HTR-8/SVneo (cell line): ENCODE measurements at places on chromosomes 5 and 9.

GRCh38 chr5:124708086-124708485 is 38.4 kb downstream of the ZNF608 start:
- no peak for DNase-seq

DNA sequence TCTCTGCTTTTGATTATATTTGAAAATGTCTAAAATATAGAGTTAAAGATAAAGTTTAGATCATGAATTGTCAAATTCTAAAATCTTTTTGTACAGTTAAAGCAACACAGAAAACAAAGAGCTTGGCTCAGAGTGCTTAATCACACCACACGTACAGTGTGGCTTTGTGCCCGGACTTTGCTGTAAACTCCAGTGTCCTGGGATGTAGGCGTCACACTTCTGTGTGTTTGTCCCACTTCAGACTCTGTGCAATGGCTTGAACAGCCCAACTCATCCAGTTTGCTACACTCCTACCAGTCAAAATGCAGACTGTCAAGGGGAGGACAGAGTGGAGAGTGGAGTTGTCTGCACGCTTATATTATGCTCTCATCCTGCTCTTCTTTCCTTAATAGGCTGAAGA is 45.3 kb downstream of the SMARCA2 start:
- no peak for DNase-seq

GRCh38 chr9:91162784-91163443 is 198.8 kb downstream of the AUH start:
- no peak for DNase-seq

GRCh38 chr5:60540856-60541805 is 158.8 kb downstream of the DEPDC1B start:
- no peak for DNase-seq

DNA sequence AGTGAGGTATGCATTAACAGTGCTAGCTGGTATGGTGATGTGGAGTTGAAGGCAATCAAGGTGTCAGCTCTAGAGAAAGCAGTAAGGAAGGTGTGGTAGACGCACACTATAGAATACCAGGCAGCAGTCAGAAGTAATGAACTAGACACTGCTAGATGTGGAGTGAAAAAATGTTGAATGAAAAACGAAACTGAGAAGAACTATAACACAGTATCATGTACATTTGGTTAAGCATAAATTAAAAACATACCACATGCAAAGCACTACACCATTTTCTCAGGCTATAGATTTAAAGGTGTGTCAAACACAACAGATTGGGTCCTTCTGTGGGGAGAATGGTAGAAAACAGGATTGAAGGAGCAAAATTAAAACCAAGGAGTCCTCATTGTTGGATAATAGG is 15.4 kb downstream of the ZNF622 start:
- no peak for DNase-seq

DNA sequence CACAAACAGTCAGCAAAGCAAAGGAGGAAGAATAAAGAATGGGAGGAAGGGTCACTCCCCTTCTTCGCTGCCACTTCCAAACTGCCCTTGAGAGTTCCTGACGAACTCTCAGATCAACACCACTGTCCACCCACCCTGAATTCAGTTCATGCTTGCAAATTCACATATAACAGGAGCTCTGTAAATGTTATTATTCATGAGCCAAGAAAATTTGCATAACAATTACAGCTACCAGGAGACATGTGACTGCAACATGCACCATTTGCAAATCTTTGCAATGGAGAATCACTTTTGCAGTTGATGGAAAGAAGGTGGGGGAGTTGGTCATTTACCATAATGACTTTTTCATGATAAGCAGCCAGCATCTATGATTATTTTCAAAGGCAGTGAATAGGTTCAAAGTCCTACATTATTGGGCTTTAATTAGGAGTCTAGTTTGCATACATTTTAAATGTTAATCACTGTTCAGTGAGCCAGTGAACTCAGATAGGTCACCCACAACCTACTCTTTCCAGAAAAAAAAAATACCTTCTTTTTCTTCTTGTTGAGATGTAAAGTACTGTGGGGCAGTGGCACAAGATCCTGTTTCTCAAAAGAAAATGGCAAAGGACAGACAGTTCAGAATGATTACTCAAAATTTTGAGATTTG is 149.7 kb downstream of the CAAP1 start:
- no peak for DNase-seq

DNA sequence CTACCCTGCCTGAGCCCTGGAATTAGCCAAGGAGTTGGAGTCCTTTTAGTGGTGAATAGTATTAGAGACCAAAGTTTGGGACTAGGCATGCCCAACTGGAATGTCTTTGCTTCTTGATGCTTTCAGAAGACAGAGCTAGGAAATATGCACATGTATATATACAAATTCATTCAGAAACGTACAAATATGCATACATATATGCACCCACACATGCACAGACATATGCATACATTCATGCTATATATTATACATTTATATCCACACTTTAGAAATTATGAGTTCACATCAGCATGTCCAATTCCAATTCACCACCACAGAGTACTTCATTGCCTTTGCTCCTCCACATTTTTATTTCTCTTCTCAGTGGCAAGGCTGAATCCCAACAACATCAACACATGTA is 398.3 kb upstream of the MPDZ start:
- no peak for DNase-seq
